GDM1 (cell line): ENCODE measurements at places on chromosomes 3 and 15.

DNA sequence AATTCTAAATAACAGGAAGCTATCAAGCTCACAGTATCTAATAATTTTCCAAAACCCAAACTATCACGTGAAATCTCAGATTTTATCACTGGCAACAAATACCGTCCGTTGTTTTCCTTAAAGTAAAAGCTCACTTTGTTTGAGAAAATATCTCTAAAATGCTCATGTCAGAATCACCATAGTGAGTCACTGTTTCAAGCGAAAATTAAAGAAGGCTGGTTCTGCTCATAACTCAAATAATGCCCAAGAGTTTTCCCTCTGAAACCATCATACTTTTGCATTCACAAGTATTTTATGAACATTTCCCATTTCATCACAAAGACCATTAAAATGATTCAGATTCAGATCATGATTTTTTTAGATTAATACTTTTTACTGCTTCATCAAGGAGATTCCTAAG is 50.6 kb downstream of the TBL1XR1 start:
- no peak for DNase-seq

DNA sequence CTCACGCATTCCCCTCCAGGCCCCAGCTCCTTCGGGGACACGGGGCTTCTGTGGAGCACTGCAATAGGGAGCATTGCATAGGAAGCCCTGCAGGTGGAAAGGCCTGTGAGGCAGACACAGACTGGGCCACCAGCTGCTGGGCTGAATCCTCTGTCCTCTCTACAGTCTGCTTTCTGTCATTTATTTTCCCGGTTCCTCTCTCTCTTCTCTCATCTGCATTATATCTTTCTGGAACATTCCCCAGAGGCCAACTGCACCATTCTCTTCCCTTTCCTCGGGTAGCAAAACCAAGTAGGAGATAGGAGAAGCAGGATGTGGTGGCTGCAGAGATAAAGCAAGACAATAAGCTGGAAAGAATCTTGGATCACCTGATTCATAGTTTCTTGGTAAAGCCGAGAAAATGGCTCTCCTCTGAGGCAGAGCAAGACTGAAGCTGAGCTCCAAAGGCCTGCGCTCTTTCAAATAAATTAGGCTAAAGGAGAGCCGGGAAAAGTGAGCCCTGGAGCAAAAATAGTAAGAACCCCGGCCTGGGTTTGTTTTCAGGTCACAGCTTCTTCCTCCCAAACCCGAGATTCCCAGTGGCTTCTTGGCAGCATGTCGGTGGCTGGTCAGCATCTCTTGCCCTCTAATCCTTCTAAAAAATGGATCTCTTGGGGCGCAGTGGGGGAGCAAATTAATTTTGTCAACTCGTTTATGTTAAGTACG is 5.3 kb downstream of the TM4SF4 start:
- DNase-seq: no peak

GRCh38 chr15:52803467-52804306 is 13.6 kb upstream of the ONECUT1 start:
- DNase-seq: no peak

- DNase-seq: no peak
Observed at GRCh38 chr3:100927775-100928174, 65.4 kb downstream of the ABI3BP start.

- no peak for DNase-seq
Observed at GRCh38 chr3:183307749-183308148, 54.7 kb downstream of the B3GNT5 start.

GRCh38 chr3:178419071-178419470 is 117.2 kb upstream of the KCNMB2 start:
- no peak for DNase-seq

DNA sequence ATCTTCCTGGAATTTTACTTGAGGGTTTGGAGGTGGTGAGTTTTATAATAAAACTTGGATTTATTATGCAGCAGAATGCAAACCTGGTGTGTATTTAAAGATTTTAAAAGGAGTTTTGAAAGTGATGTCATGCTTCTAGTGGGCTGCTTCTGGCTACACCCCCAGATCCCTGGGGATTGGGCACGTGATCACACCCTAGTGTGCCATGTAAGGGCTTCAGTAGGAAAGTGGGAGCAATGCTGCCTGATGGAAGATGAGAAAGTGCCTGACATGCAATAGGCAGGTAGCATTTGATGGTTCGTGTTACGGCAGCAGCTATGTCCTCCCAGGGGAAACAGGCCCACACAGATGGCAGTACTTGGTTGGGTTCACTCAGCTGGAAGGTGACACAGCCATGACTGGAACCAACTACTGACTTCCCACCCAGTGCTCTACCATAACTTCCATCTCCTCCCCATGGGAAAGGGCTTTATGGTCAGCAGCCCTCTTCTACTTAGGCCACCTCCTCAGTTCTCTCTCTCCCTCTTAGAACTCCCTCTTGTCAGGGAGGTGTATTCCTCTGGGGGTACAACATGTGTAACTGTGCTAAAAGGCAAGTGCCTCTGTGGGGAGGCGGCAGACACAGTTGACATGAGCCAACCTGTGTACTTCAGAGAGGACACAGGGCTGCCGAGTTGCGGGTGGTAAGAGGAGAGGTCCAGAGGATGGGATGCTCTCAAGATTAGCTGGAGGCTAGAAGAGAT is 5.6 kb downstream of the ITPKA start:
- no peak for DNase-seq

DNA sequence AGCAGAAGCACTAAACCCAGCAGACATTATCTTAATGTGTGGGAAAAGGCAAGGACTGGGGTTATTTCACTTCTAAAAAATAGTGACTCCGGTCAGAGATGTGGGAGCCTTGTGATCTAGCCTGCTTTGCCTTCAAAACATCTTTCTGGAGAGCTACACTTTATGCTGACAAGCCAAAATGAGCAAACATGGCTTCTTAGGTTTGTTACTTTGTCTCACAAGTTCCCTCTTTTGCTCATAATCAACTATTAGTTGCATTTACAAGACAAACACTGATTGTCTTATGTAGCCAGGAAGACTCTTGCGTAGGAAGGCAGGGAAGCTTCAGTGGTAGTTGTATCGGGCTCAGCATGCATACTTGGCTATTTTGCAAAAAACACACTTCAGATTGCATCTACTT is 129.2 kb downstream of the NUP210 start:
- DNase-seq: no peak

GRCh38 chr15:71333839-71334238 is 218.6 kb downstream of the THSD4 start:
- DNase-seq: no peak

GRCh38 chr3:128803307-128803706 is 76.1 kb upstream of the ACAD9 start:
- DNase-seq: no peak

- no peak for DNase-seq
Observed at GRCh38 chr3:14876921-14877333, 58.2 kb downstream of the FGD5 start.

DNA sequence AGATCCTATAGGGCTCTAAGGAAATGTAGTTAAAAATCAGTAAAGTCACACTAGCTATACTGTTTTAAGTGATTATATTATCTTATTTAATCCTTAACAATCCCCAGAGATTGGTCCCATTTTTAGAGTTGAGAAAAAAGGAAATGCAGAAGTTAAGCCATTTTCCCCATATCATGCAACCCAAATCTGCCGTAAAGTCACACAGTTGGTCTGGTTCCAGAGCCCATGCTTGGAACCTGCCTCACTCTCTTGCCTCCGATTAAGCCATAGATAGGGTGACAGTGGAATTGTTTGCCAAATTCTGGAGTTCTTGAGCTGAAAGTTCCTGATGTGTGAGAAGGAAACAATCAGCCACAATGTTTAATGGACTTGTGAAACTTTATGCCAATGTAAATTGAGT is 2.3 kb upstream of the P2RY13 start:
- no peak for DNase-seq

DNA sequence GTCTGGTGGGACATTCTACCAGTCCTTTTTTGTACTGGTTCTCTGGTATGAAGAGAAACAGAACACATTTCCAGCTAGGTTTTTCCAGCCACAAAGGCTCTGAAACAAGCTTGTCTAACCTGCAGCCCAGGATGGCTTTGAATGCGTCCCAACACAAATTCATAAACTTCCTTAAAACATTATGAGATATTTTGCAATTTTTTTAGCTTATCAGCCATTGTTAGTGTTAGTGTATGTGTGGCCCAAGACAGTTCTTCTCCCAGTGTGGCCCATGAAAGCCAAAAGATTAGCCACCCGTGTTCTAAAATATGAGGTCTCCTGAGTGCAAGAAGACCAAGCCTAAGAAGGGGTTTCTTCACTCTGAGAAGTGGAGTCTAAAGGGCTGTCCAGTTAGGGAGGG is 18.4 kb upstream of the TIMP4 start:
- no peak for DNase-seq

- no peak for DNase-seq
Observed at GRCh38 chr15:76274821-76275220, 36.4 kb downstream of the ETFA start.
